ENCODE measurements at places on chromosomes 5 and 9. TPM values are rescaled to one million over a fixed set of nuclear protein-coding genes. Genes with fewer than 3 reads are reported as not detected.

DNA sequence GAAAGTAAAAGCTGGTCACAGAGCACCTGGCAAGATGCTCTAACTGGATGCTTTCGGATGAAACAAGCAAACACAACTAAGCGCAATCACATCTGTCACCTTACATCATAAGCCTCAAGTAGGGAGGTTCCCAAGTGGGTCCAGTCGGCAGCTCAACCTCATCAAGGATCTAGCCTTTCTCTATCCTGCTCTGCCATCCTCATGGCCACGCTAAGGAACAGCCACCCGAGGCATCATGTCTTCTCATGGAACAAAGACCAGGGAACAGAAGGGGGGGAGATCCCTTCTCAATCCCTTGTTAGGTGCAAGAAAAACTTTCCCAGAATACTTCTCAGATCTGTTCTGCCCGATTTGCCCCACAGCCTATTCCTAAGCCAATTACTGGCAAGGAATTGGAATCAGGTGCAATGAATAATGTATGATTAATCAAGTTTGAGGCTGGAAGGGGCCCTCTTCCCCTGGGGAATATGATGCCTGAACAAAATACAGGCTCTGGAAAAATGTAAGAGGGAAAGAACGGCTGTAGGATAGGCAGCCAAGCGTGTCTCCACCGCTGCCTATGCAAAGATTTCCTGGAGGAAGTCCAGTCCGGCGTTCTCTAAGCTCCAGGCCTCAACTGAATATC lies 1.3 kb upstream of the HABP4 start:
- no peak for DNase-seq

GRCh38 chr5:171157775-171158174 lies 151.3 kb upstream of the TLX3 start:
- DNase-seq, result no peak

DNA sequence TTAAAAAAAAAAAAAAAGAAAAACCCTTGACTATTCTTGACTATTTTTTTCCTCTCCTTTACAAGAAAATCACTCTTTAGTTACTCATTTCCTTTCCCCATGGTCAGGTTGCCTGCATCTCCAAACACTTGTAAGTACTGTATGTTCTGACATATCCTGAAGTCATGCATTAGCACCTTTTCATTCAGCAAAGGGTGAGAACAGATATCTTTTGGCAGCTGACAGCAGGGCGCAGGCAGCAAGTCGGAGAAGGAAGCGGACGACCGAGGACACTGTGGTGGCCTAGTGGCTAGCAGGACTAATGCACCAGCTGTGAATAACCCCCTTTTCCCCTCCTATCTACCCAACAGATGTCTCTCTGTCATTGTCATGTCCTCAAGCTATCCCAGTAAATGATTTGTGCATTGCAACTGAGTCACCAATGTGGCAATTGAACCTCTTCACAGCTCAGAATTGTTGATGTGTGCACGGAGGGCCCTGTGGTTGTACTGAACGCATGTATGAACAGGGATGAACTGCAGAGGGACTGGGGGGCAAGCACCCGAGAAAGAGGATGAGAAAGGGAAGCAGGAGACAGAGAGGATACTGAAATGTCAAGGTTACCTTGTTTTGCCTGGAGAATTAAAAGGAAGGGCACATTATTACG lies 996.0 kb upstream of the ARRDC3 start:
- no peak for DNase-seq

The TCERG1 gene
- total RNA-seq, result 21.2 TPM

The GFPT2 gene
- 4.7 TPM for total RNA-seq

The ANKHD1 gene
- 78.1 TPM for total RNA-seq

The FAM221B gene
- not detected for total RNA-seq

The ENG gene
- 117 TPM for total RNA-seq

The GABRP gene
- not detected for total RNA-seq

Data from heart left ventricle (tissue), 16 donors.